Caki2 (cell line): ENCODE measurements at places on chromosomes 11 and 22.
A peak's percentile ranks its signal among the peaks of the same experiment; 100 is the strongest.

- peak; percentile 17 for DNase-seq
Measured at GRCh38 chr11:29272019-29272654, 744.7 kb downstream of the KCNA4 start.

- DNase-seq = peak; percentile 28
Measured at GRCh38 chr11:57779276-57779675, 17.7 kb downstream of the CTNND1 start.

- no peak for DNase-seq
Measured at GRCh38 chr11:121551463-121551862, 98.7 kb upstream of the SORL1-AS1 start.

DNA sequence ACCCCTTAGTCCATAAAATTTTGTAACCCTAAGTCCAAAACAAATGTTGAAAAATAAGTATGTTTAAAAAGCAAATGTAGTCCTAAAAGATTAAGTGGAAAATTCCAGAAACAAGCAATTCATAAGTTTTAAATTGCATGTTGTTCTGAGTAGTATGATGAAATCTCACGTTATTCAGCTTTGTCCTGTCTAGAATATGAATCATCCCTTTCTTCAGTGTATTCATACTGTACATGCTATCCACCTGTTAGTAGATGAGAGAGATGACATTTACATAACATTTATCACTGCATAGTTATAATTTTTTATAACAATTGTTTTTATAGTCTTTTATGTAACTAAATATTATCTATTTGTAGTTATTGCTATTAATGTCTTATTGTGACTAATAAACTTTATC lies 622.3 kb upstream of the CHORDC1 start:
- no peak for DNase-seq

- peak; percentile 28 for DNase-seq
Measured at GRCh38 chr11:133834682-133835592, 10.4 kb downstream of the SPATA19 start.

- peak; percentile 97 for DNase-seq
Measured at GRCh38 chr11:65860278-65861164, at the start of gene MUS81. MUS81 (plus strand) TSS chr11:65860433; CDS start chr11:65860754, 321 bp downstream.

DNA sequence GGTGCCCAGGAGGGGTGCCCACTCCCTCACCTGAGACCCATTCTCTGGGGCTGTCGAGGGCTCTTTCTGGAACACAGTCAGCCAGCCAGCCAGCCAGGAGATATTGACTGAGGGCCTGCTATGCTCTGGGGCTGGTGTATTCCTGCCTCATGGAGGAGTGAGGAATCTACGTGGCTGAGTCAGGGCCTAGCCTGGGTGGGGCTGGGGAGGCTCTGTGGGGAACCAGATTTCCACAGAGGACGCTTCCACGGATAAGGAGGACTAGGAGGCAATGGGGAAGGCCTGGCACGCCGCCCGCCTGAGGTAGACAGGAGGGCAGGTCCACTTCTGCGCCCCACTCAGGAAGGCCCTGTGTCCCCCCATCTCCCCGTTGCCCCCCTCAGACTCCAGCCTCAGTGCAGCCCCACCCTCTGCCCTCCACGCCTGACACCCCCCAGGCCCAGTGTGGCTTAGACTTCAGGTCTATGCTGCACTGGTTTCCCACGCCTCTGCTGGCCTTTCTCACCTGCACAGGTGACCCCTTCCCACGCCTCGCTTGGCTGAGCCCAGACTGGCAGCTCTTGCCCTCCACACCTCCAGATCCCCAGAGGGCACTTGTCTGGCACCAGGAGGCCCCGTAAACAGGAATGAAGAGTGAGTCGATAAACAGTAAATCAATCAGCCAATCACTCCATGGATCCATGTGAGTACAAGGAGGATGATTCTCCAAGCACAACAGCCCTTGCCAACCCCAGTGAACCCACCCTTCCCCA lies 37.5 kb downstream of the MACROD1 start:
- DNase-seq = no peak

GRCh38 chr11:22190827-22191463 lies 1.9 kb upstream of the ANO5 start:
- no peak for DNase-seq

GRCh38 chr11:114819028-114819427 lies 140.7 kb downstream of the NXPE2 start:
- no peak for DNase-seq

GRCh38 chr11:59173080-59173963 lies 1.4 kb downstream of the DTX4 start:
- no peak for DNase-seq

GRCh38 chr11:15275141-15275540 lies 160.4 kb downstream of the INSC start:
- DNase-seq = no peak

- DNase-seq = no peak
Measured at GRCh38 chr11:34426766-34427185, 12.0 kb upstream of the CAT start.

GRCh38 chr11:64305691-64306562 lies 603 bp downstream of the ESRRA start:
- DNase-seq = peak; percentile 55
